ENCODE measurements at places on chromosomes 1 and 21.

GRCh38 chr1:107949467-107950253 is 15.3 kb downstream of the VAV3 start:
- no peak for DNase-seq

DNA sequence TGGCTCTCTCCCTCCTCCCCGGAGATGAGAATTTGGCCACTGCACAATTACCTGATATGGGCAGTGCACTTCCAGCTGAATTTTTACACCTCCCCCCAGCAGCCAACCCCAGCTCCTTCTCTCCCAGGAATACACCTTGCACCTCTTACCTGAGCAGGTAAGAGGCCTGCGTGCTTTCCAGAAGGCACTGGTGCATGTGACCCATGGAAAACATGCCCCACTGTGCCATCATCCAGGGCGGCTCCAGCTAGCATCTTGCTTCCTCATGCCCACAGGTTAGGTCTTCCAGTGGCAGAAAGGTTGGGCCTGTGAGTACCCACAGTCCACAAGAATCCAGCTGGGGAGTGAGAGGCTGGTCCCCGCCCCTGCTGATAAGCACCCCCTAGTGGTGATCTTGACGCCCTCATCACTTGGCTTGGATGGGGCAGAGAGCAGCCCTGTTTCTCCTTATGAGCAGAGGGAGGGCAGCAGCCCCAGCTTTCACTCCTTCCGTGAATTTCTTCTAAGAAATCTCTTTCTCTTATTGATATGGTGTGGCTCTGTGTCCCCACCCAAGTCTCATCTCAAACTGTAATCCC is 57.8 kb downstream of the EDARADD start:
- DNase-seq, result no peak

DNA sequence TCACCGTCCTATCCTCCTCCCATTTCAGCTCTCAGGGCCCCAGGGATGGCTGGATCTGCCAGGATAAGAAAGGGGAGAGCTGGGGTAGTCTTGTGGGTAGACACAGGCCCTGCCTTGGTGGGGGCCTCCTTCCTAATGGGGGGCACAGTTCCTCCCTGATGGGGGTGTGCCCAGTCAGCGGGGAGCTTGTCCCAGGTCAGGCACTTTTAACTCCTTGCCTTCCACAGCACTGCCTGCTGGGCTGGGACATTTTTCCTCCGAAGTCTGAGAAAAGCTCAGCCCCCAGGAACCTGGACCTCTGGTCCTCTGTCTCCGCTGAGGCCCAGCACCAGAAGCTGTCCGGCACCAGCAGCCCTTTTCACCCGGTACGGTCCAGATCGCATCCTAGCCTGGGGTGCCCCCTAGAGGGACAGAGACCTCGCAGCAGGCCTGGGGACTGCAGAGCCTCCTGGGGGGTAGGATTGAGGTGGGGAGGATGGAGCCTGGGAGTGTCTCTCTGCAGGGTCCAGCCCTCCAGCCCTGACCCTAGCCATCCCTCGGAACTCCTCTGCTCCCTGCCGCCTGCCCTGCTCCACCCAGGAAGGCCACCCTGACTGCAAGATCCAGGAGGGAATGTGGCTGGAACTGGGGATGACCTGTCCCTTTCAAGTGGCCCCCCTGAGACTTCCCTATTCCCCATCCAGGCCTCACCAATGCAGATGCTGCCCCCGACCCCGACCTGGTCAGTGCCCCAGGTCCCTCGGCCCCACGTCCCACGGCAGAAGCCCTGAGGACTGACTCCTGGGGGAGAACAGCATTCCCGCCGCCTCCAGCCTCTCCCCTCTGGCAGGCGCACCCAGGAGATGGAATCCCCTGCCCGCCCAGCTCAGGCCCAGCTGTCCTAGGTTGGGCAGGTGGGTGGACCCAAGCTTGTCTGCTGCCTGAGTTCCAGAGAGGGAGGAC is 12.0 kb downstream of the MIIP start:
- no peak for DNase-seq

- DNase-seq, result no peak
Measured at GRCh38 chr1:45265244-45265643, 58.8 kb upstream of the ZSWIM5 start.

All from cerebellar nuclear complex (tissue), 1 donor.